ENCODE measurements at places on chromosomes 12 and 14.

DNA sequence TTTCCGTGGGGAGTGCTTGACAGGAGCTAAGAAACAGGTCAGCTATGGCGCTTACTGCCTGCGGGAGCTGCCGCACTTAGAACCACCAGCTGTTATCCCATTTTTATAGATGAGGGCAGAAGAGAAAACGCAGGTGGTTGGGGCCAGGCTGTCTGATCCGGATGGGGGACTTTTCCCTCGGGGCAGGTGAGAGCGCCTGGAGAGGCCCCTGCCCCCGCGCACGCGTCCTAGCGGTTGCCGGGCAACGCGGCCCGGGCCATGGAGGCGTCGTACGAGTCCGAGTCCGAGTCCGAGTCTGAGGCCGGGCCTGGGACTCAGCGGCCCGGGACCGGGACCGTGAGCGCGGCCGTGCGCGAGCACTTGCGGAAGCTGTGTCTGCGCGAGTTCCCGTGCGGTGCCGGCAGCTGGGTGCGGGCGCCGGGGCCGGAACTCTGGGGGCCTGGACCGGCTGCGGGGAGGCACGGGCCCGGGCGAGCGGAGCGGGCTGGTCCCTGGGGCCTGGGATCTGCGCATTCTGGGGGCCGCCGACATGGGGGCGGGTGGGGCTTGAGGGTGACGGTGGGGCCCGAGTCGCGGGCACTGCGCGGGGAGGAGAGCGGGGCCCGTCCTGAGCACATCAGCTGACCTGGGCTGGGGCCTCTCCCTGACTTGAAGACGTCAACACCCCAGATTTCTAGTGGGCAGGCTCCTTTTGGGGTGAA is at the start of gene LRRC43:
Gene LRRC43 (plus strand): TSS at position 237 of the 701 bp plus-strand sequence. CDS start 22 bp downstream, at position 259.
- peak; percentile 46 for DNase-seq

DNA sequence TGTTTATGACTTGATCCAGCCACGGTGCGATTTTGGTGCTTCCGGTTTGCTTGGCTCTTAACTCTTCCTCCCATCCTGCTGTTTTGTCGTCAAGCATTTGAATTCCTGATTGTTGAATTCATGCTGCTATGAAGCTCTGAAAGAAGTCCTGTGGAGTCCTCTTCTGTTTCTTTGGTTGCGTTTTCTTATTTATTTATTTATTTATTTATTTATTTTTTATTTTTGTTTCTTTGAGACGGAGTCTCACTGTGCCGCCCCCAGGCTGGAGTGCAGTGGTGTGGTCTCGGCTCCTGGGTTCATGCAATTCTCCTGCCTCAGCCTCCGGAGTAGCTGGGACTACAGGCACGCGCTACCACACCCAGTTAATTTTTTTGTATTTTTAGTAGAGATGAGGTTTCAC is 3.0 kb upstream of the MTA1 start:
- DNase-seq = no peak

- no peak for DNase-seq
These were observed 322.2 kb upstream of the DIO3 start for GRCh38 chr14:101239065-101239464.

- DNase-seq = no peak
These were observed 28.5 kb downstream of the RERG start for GRCh38 chr12:15192720-15193119.

All from activated CD4-positive, alpha-beta memory T cell treated with anti-CD3 and anti-CD28 coated beads, Interleukin-2, amount 10 ng/mL, durations not matched to agents 7 days and 5 days (primary cell).